ENCODE measurements at places on chromosomes 4 and X.

GRCh38 chr4:121964958-121965357 lies 13.1 kb upstream of the TRPC3 start:
- no peak for DNase-seq

- no peak for DNase-seq
Measured at GRCh38 chr4:86220121-86220520, 139.7 kb downstream of the MAPK10 start.

GRCh38 chr4:114321366-114321765 lies 277.2 kb upstream of the UGT8 start:
- no peak for DNase-seq

GRCh38 chrX:9466124-9466495 lies 1.3 kb downstream of the TBL1X start:
- DNase-seq, result no peak

DNA sequence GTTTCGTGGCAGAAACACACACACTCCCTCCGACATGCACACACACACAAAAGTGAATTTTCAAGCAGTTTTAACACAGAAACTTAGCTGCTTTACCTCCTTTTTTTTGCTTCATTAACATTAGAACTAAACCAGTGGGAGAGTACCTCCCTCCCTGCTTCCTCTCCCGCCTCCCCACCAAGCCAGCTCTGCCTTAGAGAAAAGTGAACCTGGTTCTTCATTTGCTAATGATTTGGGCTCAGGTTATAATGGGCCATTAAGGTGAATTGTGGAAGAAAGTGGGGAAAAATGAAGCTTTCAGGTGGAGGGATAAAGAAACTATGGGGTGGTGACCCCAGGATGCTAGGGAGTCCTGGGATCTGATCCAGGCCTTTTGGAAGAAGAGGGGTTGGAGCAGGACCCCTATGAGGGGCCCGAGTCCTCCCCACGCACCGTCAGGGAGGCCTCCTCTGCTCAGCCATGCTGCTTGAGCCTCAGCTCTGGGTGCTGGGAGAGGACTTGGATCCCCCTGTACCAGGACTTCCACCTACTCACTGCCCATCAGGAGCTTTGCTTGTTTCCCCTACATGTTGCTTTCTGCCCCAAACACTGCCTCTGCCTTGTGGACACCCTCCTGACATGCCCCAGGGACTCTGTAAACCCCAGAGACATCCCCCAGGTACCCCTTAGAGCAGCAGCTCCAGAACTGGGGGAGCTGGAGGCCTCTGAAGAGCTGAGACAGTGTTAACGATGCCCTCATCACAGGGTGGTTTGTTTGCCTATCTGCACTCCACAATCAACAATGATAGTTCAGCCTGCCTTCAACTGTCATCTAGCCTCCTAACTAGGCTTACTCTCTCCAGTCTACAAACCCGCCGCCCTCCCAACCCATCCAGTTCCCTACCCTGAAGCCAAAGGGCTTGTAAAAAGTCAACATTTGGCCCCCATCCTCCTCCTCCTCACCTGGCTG lies 6.5 kb upstream of the JADE1 start:
- DNase-seq, result no peak

GRCh38 chr4:93368968-93369367 lies 459.6 kb upstream of the ATOH1 start:
- DNase-seq, result no peak

- no peak for DNase-seq
Measured at GRCh38 chr4:147794314-147794680, 62.4 kb downstream of the ARHGAP10 start.

DNA sequence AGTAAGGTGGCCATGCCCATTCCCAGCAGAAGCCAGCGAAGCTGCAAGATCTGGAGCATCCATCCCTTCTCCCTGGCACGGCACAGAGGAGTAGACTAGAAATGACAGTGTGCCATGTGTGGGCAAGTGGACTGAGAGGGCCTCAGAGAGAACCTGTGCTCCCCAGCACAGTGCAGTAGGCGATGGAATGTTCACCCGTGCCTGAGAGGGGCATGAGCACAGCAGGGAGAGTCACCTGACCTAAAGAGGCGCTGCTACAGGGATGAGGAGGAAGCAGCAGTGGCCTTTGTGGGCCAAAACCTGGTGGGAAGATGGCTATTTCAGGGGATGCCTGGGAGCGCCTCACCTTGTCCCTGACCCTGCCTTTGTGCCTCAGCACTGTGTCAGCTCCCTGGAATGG lies 8.0 kb upstream of the CDKN2AIP start:
- no peak for DNase-seq

- no peak for DNase-seq
Measured at GRCh38 chr4:47340914-47341313, 122.6 kb downstream of the COMMD8 start.

Data from NCI-H187 treated with DMSO at 0.1 percent for 48 hours (cell line).